Inflammatory macrophage treated with lipopolysaccharide for 1 hour (primary cell): ENCODE measurements at places on chromosomes 7 and 10.

GRCh38 chr7:1054861-1055450 is 10.6 kb downstream of the GPR146 start:
- DNase-seq: no peak

GRCh38 chr10:101781984-101782810 is 1.0 kb downstream of the NPM3 start:
- DNase-seq: no peak

GRCh38 chr7:21671859-21672258 is 129.0 kb downstream of the DNAH11 start:
- peak; percentile 25 for DNase-seq

GRCh38 chr7:2281541-2281940 is 32.7 kb downstream of the SNX8 start:
- DNase-seq: no peak

- no peak for DNase-seq
Measured at GRCh38 chr10:94424714-94425337, 22.5 kb downstream of the TBC1D12 start.

GRCh38 chr10:16737420-16737819 is 79.8 kb downstream of the RSU1 start:
- DNase-seq: no peak

- peak; percentile 14 for DNase-seq
Measured at GRCh38 chr10:92208736-92209135, 82.1 kb downstream of the CPEB3 start.

GRCh38 chr10:90589825-90590224 is 268.0 kb downstream of the HTR7 start:
- no peak for DNase-seq

DNA sequence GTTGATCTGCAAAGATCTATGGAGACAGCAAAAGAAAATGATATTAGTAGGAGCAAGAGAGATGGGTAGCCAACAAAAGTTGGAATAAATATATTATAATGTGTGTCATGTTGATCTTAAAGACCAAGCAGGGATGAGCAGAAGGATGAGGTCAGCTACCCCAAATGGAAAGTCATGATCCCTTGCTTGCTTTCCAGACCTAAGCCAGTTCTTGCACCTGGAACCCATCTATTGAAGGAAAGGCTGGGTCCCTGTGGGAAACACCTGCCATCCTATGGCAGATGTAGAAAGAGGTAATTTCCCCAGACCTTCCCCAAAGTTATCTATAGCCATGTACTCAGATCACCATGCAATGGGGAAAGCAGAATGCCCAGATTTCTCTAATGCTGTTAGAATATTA is 52.5 kb downstream of the LYZL2 start:
- DNase-seq: no peak

DNA sequence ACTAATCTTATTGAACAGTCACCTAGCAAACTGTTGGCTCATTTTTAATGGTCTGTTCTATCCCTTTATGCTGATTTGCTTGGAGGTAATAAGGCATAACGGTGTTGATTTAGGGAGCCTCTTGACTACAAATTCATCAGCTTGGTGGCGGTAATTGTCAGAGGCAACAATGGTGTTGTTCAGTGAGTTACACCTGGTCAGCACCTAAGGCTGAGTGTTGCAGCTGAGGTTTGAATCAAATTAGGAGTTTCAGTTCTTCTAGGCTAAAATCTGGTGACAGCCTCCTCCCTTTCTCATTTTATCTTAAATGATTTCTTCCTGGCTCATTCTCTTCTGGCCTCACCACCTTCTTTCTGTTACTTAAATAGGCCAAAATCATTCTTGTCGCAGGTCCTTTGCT is 42.3 kb upstream of the SP8 start:
- DNase-seq: no peak

GRCh38 chr7:20220921-20221547 is 3.9 kb upstream of the MACC1 start:
- DNase-seq: peak; percentile 95

DNA sequence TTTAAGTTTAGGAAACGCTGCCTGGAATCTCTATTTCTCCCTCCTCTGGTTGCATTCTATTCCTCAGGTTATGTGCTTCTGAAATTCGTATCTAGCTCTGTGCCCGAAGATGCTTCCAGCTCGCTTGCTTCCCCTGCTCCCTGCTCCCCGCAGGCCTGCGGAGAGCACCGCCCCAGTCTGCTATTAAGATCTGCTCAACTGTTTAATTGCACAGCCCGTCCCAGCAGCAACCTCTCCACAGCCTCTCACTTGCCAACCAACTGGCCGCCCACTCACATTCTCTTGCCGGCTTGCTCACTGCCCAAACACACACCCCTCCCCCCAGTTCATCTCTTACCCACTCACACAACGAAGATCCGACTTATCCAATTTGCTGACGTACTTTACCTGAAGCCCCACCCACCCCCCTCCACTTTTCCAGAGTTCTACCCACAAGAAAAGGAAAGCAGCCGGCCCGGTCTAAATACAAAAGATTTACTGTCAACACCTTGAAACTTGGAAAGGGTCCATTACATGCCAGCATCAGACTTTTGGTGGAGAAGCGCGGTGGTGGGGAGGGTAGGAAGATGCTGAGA is 167.3 kb upstream of the KLF14 start:
- peak; percentile 49 for DNase-seq

- no peak for DNase-seq
Measured at GRCh38 chr10:26887611-26888215, 27.0 kb upstream of the ABI1 start.

DNA sequence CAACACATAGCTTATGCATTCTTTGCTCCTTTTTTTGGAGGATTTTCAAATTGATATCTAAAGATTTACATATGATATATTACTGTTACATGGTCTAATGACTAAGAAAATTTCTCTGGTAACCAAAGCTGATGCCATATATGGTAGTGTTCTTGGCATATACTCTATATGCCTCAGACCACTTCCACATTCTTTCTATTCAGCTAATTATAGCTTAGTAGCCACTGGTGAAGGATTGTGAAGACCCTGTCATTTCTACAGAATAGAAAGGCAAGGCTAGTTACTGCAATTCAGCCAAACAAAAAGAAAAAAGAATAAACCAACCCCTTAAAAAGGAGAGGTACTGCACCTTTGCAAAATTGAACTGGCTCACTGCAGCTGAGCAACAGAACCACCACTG is 3.7 kb downstream of the PURB start:
- DNase-seq: no peak

DNA sequence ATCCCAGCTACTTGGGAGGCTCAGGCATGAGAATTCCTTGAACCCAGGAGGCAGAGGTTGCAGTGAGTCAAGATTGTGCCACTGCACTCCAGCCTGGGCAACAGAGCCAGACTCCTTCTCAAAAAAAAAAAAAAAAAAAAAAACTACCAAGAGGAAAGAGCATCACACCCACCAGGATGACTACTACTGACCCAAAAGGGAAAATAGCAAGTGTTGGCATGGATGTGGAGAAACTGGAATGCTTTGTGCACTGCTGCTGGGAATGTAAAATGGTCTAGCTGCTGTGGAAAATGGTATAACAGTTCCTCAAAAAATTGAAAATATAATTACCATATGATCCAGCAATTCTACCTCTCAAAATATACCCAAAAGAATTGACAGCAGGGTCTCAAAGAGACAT is 7.7 kb upstream of the TIAL1 start:
- DNase-seq: no peak

- DNase-seq: no peak
Measured at GRCh38 chr7:44220358-44221112, 19.8 kb downstream of the YKT6 start.
